Fibroblast of skin of left quadriceps (primary cell): ENCODE measurements at places on chromosomes 12 and 14.

DNA sequence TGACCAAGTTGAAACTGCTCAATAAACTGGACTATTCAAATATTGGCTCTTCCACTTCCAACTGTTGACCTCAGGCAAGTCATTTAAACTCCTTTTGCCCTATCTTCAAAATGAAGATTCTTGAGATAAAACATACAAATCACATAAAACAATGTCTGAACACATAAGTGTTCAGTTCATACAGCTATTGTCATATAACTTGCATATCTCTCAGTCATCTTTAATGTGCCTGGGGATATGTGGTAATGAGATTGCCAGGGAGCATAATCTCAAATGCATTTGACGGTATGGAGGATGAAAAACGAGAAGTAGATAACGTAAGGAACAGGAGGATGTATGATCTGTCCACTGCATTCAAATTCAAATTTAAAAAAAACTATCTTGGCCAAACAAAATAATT, 237.0 kb upstream of the DIO2 start:
- no peak for DNase-seq

- peak; percentile 84 for DNase-seq
These were observed 190.8 kb upstream of the TMEM132C start for GRCh38 chr12:128076188-128076587.

DNA sequence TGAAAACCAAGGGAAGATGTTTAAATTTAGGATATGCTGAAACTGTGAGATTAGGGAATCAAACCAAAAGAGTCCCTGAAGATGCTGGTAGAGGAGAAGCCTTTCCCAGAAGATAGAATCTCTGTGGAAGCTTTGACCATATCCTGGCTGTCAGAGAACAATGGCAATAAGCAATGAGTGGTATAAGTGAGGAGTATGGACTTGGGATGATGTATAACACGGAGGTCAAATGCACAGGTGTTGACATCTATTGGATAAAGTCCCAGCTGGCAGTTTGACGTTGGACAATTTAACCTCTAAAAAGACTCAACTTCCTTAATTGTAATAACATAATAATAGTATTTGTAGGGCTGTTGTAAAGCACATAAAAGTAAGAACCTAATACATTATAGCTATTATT, 30.1 kb upstream of the CLEC14A start:
- no peak for DNase-seq

GRCh38 chr12:14129611-14130195, 148.3 kb upstream of the GRIN2B start:
- no peak for DNase-seq

DNA sequence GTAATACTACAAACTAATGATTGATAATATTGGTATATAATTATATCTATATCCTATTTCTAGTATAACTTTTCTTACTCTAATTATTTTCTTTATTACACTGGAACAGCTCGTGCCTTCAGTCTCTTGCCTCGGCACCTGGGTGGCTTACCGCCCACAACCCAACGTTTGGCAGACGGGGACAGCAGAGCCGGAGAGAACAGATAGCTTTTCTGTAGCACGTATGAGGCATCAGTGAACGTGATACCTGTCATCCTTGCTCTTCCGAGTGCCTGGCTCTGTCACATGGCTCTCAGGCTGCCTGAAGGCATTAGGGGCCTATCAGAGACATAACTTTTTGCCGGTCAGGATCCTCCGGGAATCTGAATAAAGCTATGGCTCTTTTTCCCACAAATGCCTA, 5.5 kb downstream of the PUS1 start:
- no peak for DNase-seq

- no peak for DNase-seq
These were observed 166.6 kb downstream of the NUBPL start for GRCh38 chr14:31727797-31728196.

DNA sequence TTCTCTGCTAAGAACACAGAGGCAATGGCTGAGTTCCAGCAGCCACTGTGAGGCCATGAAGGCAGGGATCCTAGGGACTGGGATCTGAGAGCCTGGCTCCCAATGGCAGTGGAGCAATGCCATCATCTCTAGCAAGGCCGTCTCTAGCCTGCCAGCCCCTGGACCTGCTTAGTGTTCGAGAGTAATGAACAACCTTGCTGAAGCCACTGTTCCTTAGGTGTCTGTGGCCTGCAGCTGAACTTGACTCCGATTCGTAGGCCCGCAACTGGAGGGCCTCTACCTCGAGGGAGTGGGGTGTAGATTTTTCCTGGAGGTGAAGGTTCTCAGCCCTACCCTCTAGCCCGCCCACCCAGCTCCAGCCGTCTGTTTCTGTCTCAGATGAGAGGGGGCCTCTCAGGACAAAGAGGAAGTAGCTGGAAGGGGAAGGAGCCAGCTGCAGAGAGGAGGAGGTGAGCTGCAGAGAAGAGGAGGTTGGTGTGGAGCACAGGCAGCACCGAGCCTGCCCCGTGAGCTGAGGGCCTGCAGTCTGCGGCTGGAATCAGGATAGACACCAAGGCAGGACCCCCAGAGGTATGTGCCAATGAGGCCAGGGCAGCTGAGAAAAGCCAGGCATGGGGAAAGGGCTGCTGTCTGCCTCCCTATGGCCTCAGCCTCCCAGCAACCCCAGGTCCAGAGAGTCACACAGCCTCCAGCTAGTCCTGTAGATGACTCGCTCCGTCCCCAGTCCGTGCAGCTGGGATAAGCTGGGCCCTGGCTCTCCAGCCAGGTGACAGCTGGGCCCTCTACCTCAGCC, at the start of gene PLD4:
PLD4 (plus strand) TSS at position 459 of the 793 bp plus-strand sequence. CDS start 2,262 bp downstream, outside the sequence.
- no peak for DNase-seq

DNA sequence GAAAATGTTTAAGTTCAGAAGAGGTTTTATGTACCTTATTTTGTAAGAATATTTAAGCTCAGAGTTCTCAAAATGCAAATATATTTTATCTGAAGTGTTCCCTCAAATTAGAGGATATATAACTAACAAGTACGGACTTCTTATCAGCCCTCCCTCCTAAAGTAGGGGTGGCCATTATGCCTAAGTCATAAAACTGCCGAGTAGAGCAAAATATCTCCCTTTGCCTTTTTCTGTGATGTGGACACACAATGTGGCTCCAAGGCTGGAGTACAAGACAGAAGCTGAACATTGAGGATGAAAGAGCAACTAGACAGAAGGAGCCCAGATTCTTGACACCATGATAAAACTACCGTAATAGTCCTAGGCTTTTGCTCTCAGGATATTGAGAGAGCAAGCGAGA, 120.9 kb downstream of the MED13L start:
- DNase-seq: no peak

GRCh38 chr12:2535583-2536204, 259.1 kb upstream of the FKBP4 start:
- DNase-seq: peak; percentile 22

GRCh38 chr14:84485036-84485435, 1044.9 kb upstream of the FLRT2 start:
- no peak for DNase-seq

GRCh38 chr12:67111182-67111581, 158.0 kb upstream of the CAND1 start:
- no peak for DNase-seq

DNA sequence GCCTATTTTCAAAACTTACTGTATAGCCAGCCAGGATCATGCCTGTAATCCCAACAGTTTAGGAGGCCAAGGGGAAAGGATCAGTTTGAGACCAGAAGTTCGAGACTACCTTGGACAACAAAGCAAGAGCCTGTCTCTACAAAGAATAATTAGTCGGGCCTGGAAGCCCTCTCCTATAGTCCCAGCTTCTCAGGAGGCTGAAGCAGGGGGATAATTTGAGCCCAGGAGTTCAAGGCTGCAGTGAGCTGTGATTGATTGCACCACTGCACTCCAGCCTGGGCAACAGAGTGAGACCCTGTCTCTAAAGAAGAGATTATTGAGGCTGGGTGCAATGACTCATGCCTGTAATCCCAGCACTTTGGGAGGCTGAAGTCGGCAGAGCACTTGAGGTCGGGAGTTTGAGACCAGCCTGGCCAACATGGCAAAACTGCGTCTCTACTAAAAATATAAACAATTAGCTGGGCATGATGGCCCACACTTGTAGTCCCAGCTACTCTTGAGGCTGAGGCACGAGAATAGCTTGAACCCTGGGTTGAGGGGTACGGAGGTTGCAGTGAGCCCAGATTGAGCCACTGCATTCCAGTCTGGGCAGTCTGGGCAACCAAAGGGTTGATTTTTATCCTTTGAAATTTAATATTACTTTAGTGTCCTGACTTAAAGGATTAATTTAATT, 14.1 kb downstream of the EID3 start:
- DNase-seq: no peak

DNA sequence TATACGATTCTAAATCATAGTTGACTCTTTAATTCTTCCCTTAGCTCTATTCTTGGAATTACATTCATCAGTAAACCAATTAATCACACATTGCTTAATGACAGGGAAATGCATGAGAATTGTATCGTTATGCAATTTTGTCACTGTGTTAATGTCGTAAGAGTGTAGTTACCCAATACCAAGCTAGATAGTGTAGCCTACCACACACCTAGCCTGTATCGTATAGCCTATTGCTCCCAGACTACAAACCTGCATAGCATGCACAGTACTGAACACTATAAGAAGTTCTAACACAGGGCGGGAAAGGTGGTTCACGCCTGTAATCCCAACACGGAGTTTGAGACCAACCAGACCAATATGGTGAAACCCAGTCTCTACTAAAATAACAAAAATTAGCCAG, 24.7 kb downstream of the HNRNPC start:
- DNase-seq: no peak

DNA sequence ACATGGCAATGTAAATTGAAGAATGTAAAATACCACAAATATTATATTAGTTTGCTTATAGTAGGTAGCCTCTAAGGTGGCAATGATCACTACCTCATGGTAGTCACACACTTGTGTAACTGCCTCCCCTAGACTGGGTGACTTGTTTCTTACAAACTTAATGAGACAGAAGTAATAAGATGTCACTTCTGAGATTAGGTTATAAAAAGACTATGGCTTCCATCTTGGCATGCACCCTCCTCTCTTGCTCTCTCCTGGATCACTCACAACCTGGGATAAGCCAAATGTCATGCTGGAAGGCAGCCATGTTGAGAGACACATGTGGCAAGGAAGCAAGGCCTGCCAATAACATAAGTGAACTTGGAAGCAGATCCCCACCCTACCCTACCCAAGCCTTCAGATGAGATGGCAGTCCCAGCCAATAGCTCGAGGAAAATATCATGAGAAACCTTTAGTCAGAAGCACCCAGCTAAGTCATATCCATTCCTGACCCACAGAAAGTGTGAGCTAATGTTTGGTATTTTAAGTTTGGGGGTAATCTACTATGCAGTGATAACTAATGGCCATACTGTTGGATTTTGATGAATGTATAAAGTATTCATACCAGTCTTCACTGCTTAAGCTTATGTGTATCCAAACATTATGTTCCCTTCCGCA, 43.3 kb downstream of the PPP1R12A start:
- DNase-seq: no peak

GRCh38 chr14:89187501-89187900, 229.5 kb downstream of the FOXN3 start:
- DNase-seq: peak; percentile 29

DNA sequence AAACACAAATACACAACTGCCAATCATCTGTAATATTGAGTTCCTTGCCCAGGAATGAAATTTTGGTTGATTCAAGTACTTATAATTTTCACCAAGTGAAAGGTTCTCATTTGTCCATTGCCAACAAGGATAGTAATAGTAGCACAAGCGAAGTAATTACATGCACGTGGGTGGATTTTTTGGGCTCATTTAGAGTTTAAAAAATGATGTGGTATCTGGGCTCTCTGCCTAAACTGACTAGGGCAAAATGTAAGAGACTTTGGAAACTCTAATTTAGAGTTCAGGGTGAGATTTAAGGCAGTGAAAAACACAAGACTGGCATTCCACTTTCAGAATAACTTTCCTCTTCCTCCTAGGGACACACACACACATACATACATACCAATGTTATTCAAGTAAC, 111.7 kb downstream of the MYRFL start:
- no peak for DNase-seq

DNA sequence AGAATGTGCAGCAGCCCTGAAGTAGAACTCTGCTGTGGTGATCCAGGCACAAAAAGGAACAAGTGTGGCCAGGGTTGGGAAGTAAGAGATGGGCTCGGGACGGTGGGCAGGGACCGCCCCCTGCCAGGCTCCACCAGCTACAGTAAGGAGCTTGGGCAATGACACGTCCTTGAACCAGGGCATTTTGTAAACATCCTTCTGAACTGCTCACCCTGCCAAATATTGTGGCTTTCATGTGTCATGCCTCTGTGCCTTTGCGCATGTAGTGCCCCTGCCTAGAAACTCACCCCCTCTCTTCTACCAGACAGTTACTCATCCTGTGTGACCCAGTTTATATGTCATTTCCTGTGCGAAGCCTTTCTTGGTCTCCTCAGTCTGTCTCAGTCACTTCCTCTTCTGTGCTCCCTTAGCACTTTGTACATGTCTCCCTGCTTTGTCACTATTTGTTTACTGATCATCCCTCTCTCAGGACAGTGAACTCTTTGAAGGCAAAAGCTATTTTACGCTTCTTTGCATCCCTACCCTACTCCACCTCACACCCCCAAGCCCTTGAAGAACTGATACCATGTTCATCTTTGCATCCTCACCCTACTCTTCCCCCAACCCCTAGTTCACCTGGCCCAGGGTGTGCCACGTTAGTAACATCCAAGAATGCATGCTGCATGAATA, 108.9 kb upstream of the PLEKHG7 start:
- peak; percentile 47 for DNase-seq

- no peak for DNase-seq
These were observed 6.4 kb downstream of the ADIPOR2 start for GRCh38 chr12:1697271-1697670.

DNA sequence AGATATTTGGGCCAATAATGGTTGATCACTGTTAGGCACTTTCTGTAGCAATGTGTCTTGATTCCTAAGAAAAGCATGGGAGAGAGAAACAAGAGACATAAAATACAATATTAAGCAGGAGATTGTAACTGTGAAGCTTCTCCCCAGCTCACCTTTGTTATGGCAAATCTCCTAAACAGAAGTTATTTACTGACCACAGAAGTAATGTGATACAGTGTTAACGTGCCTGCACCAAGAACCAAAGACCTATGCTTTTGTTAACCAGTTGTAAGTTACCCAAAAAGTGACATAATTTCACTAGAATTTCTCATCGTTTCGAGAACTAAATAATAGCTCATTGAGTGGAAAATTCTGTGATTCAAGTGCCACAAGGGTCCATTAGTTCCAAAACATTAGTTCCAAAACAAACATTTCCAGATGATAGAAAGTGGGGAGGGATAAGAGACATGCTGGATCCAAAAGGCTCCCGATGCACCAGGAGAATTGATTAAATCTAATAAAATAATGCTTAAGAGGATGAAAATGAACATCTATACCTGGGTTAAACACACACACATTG, 14.3 kb downstream of the RERG start:
- no peak for DNase-seq

DNA sequence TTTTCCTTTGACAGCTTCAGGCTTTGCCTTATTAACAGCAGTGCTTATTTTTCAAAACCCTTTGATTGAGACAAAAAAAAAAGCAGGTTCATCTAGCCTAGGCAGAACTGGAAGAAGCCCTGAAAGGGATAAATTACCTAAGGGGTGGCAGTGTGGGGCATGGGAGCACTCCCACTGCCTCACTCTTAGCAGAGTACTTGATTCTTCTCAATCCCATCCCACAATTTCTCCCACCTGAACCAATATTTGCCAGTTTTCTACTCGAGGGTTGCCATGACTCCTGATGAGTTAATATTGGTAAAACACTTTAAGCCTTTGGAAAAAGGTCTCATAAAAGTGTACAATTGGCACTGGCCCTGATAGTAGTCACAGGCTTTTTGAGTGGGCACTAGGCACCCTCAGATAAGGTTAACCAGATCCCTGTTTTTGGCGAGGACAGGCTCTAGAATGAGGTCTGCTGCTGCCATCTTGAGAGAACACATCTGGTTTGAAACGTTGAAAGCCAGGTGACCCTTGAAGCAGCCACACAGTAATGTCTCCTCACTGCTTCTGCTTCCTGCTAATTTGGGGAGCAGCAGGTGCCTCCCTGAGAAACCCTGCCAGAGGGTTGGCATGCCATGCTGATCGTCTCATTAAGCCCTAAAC, 320.0 kb downstream of the RAD51B start:
- DNase-seq: no peak
